Anterior cingulate cortex (tissue), 58 donors: ENCODE measurements at places on chromosomes 16 and 17.

GRCh38 chr17:39196808-39197291 is 619 bp downstream of the CACNB1 start:
- no peak for DNase-seq

DNA sequence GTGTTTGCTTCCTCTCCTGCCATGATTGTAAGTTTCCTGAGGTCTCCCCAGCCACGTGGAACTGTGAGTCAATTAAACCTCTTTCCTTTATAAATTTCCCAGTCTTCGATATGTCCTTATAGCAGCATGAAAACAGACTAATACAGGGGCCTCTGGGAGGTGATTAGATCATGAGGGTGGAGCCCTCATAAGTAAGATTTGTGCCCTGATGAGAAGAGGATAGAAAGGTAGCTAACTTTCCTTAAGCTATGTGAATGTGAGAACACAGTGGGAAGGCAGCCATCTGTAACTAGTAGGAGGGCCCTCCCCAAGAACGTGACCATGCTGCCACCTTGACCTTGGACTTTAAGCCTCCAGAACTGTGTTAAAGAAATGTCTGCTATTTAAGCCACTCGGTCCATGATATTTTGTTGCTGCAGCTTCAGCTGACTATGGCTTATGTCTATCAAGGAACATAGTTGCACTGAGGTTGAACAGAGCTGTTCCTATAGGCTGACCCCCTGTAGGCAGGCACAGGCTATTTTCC is 30.7 kb downstream of the WWOX start:
- no peak for DNase-seq

- no peak for DNase-seq
Observed at GRCh38 chr16:88013091-88013609, 61.9 kb downstream of the BANP start.

DNA sequence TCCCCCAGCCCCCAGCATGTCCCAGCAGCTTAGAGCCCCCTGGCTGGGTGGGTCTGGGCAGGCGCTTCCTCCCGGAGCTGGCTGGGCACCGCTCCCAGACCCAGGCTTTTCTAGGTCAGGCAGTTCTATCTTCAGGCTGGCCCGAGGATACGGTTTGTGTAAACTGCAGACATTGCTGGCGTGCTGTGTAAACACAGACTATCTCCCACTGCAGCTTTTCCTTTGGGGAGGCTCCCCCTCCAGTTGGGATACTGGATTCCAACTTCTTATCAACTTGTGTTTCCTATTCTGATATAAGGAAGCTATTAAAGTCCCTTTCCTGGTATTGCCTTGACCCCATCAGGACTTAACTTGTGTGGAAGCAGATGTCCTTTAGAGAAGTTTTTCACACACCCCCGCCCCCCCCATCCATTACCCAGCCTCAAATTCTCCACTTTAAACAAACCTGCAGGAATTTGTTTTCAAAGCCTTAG is 18.3 kb upstream of the GNA13 start:
- no peak for DNase-seq

DNA sequence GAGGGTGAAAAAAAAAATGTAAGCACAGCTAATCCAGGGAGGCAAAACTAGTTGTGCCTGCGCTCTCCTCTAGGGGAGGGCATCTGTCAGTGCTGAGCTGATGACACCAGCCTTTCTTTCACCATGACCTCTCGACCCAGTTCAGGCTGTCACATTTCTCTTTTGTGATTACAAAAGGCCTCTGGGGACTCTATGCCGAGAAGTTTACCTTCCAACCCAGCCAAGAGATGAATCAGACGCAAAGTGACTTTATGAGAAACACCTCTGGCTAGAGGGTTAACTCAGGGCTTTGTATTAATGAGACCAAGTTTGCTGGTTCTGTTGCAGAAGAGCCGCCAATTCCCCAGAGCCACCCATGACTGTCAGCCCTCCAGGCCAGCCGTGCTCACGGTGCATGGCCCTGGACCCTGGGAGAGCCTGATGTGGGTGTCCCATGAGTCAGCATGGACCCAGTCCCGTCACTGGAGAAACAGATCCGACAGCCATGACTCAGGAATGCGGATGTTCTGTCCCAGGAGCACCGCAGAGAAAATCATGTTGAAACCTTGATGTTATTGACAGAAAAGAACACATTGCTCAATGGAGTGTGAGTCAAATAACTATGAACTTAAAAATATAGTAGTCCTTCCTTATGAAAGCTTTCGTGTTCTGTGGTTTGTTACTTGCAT is 437.2 kb downstream of the HS3ST3B1 start:
- no peak for DNase-seq

- DNase-seq, result no peak
Observed at GRCh38 chr17:65588181-65588808, 26.8 kb upstream of the AXIN2 start.

- DNase-seq, result no peak
Observed at GRCh38 chr17:4467287-4467686, 31.4 kb upstream of the SPNS2 start.

GRCh38 chr17:65783845-65784334 is 222.4 kb upstream of the AXIN2 start:
- no peak for DNase-seq

GRCh38 chr17:4877089-4877488 is 22.2 kb upstream of the C17orf107 start:
- peak; percentile 79 for DNase-seq

GRCh38 chr16:61763991-61764390 is 272.2 kb downstream of the CDH8 start:
- no peak for DNase-seq

DNA sequence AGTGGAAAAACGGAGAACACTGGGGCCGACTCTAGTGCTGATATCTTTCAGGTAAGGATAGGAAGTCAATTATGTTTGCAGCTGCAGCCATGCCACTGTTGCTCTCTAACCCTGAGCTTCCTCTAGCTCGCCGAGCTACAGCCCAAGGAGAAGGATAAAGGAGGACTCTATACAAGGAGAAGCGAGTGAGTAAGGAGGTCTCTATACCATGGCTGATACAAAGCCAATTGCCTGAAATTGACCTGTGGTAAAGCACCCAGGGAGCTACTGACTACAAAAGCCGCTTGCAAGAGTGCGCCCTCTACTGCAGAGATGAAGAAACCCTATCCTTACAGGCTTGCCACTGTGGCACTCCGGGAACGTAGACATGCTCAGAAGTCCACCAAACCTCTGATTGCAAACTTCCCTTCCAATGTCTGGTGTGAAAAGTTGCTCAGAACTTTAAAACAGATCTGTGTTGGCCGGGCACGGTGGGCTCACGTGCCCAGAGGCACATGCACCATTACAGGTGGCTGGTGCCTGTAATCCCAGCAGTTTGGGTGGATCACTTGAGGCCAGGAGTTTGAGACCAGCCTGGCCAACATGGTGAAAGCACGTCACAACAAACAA is 10.8 kb upstream of the SLC46A1 start:
- DNase-seq, result no peak

GRCh38 chr16:81992859-81993258 is 18.4 kb downstream of the SDR42E1 start:
- no peak for DNase-seq

DNA sequence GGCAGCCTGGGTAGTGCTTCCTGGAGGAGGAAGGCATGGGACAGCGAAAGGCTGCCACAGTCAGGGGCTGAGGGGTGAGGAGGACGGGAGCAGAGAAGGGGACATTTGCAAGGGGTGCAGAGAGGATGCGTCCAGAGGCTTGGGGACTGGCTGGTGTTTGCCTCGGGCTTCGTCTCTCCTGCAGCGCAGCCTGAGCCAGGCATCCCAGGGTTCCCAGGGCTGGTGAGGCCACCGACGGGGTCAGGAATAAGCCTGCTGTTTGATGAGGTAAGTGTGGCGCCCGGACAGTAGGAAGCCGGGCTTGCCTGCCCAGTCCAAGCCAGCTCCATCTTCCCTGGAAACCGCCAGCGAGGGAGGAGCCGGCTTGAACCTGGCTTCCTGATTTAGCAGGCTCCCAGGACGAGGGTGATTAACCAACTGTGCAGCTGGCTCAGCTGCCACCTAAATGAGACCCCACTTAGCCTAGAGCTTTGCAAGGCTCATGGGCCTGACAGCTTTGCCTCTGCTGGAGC is 47.8 kb downstream of the PITPNM3 start:
- DNase-seq, result no peak

DNA sequence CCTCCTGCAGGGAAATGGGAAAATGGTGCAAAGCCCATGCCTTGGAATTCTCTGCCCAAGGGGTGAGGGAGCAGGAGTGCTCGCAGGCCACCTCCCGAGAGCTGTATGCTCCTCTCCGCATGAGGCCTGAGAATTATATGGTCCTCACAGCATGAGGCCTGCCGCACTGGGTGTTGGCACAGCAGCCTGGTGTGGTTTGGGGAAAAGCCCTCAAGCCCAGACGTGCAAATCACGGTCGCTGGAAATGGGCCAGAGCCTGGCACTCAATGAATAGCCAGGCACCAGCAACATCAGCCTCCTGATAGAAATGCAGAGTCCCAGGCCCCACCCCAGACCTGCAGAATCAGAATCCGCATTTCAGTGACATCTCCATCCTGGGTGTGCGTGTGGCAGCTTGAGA is 156.4 kb upstream of the FOXF1 start:
- DNase-seq, result no peak

GRCh38 chr16:59249011-59249410 is 514.9 kb upstream of the GOT2 start:
- DNase-seq, result no peak

DNA sequence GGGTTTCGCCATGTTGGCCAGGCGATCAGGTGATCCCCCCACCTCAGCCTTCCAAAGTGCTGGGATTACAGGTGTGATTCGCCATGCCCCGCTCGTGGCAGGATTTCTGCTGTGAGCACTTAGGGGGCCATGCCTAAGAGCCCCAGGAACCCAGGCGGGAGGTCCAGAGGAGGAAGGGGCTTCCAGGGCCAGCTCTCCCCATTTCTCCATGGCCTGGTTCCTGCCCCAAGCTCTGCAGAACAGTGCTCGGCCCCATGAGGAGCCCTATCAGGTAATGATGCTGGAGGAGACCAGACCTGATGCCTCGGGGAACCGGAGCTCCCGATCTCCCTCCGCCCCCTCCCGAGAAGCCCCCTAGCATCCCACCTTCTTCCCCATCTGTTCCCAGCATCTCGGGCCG is 53.6 kb downstream of the RMI2 start:
- DNase-seq, result no peak

DNA sequence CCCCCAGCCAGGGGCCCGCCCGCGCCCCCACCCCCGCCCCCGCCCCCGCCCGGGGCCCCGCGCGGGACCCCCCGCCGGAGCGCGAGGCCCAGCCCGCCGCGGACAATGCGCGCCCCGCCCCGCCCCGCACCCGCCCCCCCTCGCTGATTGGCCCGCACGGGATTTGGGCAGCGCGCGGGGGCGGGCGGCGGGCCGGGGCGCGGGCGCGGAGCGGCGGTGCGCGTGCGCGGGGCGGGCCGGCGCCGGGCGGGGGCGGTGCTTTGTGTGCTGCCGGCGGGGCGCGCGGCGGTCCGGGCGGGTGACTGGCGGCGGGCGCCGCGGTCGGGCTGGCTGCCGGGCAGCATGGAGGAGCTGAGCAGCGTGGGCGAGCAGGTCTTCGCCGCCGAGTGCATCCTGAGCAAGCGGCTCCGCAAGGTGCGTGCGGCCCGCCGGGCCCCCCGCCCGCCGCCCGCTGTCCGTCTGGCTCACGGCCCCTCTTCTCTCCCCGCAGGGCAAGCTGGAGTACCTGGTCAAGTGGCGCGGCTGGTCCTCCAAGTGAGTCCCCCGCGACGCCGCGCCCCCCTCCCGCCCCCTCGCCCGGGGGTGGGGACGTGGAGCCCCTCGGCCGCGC is at the start of gene CBX2:
Gene CBX2 (plus strand): TSS at position 255 of the 610 bp plus-strand sequence. CDS start 88 bp downstream, at position 343.
- peak; percentile 72 for DNase-seq

DNA sequence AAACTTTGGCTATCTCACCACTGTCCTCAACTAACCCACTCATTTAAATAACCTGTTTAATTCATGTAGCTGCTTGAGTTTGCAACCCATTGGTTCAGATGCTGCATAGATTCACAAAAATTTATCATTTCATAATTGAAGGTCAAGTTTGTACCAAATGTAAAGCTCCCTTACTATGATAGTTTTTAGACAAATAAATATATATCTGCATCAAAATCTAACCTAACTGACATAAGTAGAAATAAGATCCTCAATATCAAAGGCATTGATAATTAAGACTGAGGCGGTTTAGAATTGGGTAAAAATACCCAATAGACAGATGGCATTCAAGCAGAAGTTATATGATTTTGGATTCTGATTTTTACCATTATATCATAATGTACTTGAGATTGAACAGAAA is 132.9 kb upstream of the NACA2 start:
- DNase-seq, result no peak

GRCh38 chr16:69762814-69763598 is 874 bp downstream of the WWP2 start:
- no peak for DNase-seq

DNA sequence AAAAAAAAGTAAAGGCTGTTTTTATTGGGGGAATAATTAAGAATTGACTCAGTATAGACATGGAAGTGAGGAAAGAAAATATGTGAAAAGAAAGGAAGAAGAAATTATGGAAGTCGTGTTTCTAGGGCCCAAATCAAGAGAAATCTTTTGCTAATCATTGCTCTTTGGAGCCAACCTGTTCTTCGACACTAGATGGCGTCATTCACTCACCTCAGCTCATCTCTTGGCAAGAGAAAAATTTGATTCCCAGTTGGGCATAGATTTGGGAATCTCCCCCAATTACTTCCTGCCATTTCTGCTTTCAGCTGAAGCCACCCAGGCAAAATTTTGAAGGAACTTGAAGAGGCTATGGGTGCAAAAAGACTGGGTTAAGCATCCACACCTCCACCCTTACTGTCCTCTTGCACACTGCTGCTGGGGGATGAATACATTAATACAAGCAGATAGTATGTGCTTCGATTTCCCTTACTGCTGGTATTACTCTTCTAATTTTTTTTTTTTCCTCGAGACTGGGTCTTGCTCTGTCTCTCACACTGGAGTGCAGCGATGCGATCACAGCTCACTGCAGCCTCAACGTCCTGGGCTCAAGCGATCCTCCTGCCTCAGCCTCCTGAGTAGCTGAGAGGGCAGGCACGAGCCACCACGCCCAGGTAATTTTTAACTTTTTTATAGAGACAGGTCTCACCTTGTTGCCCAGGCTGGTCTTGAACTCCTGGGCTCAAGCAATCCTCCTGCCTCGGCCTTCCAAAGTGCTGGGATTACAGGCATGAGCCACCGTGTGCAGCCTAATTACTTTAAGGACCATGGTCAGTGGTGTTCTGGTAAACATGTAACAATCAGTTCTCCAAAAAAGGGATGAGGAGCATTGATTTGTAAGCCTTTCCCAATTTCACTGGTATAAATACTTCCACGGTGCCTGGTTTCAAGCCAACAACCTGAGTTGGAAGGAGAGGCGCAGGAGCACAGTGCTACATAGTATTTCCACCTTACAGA is 13.5 kb downstream of the PSMD7 start:
- DNase-seq, result no peak

- no peak for DNase-seq
Observed at GRCh38 chr17:4566785-4567184, 6.4 kb upstream of the GGT6 start.

DNA sequence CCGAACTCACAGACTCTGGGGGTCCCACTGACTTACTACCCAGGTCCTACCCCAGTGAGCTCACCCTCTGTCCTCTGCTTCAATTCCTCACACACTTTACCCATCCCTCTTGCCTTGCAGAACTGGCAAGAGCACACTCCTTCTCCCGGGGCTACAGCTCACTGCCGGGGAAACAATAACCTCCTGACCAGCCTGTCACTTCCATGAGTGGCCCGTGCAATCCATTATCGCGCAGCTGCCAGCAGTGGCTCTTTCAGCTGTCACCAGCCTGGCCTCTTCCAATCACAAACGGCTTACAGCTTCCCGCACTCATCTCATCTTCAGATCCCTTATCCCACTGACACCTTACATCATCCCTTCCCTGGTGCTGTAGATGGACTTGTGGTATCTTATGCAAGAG is 79.5 kb downstream of the CPPED1 start:
- no peak for DNase-seq

GRCh38 chr17:37089956-37090355 is 141.2 kb downstream of the AATF start:
- no peak for DNase-seq
